Cerebellar cortex (tissue), 1 donor: ENCODE measurements at places on chromosomes 3 and 15.
A peak's percentile ranks its signal among the peaks of the same experiment; 100 is the strongest.

DNA sequence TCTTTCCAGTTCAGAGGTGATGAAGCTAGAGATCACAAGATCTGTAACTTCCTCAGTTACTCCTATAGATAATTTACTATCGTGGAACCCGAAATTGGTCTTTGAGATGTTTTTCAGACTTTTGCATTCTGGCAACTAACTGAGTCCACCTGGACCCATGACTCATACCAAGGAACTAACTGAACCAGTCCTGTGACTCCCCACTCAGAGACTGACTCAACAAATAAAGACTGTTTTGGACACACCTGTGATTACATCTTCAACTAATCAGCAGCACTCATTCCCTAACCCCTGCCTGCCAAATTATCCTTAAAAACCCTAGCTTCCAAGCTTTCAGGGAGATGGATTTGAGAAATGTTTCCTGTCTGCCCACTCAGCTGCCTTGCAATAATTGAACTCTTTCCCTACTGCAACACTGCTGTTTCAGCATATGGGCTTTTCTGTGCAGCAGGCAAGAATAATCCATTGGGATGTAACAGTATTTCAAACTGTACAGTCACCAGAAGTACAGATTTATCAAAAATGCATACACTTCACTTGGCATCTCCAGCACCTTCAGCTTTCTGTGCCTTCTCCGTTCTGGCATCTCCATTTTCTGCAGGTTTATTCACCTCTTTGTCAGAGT, 57.7 kb downstream of the GATM start:
- no peak for DNase-seq

DNA sequence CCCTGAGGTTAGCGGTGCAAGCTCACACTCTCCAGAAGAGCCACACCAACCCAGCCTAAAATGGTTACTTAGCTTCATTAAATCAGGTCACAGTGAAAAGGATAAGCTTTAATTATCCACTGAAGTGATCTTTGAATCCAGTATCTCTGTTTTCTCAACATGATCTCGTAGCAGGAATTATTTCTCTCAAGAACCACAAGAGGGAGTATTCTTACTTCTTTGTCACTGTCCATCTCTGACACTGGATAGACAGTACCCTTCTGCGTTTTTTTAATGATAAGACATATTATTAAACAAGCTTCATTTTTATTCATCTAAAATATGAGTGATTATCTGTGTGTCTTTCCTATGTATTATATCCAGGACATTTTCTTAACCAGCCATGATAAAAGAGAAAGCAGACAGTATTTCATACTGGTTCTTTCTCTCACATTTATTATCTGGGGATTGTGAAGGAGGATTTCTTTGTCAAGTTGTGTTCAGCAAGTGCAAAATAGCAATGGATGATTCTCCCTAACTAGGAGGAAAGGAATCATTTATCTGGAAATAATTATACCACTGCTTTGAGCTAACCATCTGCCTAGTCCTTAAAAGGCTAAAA, 105.4 kb upstream of the CCDC54 start:
- DNase-seq, result peak; percentile 53

GRCh38 chr15:69143756-69144436, 16.5 kb upstream of the GLCE start:
- DNase-seq, result no peak

- DNase-seq, result peak; percentile 23
Measured at GRCh38 chr3:101195951-101196713, 124.2 kb downstream of the IMPG2 start.

- DNase-seq, result no peak
Measured at GRCh38 chr3:187610981-187611511, 59.1 kb downstream of the SST start.

DNA sequence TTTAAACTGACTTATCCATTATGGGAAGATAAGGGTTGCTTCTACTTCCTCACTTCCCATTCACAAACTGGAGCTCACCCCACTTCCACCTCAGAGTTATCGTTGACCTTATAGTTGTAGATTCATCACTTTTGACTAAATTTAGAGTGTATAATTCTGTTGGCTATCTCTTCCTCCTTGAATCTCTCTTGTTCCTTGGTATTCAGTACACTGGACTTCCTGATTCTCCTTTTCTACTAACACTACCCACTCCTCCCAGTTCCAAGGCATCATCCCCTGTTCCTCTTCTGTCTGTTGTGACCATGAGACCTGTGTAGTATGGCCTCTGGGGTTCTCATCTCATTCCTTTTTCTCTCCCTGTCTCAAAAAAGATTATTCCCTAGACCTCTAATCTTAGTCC, 5.9 kb upstream of the GPR87 start:
- no peak for DNase-seq

DNA sequence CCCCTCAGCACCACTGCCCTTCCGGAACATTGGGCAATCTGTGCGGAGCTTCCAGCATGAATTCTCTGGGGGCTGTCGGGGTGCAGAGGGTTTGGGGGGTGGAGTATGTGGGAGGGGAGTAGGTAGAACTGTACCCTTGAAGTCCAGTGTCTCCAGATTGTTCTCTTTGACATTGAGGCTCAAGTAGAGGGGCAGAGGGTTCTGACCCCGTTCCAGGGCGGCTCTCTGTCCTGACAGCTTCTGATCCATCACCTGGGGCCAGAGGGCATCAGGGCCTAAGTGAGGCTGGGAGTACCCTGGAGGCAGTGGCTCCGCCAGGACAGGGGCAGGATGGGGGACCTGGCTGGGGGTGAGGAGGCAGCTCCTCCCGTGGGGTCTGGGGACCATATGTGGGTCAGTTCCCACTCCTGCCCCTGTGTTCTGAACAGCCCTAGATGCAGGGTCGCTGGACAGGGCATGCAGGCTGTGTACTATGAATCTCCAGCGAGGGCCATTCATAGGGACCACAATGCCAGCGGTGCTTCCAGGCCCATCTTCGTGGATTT, 22.1 kb downstream of the PLA2G4D start:
- no peak for DNase-seq
